ENCODE measurements at places on chromosomes 7 and 10.

DNA sequence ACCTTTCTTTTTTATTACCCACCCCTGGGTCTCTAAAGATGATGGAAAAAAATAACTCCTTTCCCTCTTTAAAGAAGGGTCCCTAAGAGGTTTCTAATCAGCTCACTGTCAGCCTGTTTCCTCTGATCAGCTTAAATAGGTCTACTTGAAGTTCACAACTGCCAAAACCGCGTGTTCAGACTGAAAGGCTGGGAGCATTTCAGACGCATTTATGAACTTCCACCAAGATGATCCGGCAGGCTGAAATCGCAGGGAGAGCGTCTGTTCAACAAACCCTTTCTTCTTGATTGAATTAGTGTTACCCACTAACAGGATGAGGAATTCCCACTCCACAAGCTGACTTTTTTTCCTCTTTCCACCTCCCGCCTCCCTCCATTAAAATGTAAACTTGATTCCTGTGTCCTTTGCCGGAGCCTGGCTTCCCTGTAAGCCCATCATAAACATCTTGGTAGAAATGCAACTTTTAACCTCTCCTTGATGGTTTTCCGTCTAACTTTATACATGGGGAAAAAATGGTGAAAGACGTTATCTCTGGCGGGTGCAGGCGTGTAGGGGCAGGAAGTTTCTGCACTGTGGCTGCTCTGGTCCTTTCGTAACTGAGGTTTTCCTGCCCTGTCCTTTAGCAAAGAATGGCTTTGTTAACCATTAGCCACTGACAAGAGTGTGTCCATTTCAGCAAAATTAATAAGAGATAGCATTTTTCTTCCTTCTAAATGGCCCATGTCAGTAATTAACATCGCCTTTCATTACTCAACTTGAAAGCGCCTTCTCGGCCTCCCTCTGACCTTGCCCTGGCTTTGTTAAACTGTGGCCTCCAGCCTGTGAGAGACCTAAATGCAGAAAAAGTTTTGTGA, 130.7 kb downstream of the BAMBI start:
- DNase-seq = no peak

DNA sequence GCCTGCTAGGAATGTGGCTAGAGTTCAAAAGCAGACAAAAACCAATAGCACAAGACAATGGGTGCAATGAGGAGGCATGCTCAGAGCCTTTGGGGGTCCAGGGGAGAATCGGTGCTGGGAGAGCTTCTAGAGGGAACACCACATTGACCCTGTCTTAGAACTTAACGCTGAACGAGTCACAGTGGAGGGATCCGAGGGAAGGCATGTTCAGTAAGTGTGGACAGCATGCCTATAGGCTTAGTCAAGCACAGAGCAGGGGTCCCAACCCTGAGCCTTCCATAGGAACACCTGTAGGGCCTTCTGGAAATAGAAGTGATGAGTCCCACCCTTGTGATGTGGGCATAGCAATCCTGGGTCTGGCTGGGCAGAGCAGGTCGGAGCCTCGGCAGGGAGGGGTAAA, 148.7 kb downstream of the PKD1L1 start:
- no peak for DNase-seq

DNA sequence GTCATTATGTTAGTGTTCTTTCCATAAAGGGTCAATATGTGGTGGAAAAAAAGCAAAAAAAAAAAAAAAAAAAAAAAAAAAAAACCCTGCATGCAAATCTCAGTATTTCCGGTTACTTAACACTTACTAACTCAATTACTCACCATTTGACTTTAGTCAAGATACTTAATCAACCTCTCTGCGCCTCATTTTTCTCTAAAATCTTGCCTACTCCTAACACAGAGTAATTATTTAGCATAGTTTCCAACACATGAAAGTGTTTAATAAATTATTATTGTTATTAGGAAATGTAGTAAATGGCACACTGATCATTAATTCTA, 27.8 kb downstream of the PPP1R3A start:
- DNase-seq = peak; percentile 0

GRCh38 chr7:25998499-25998898, 153.5 kb upstream of the NFE2L3 start:
- DNase-seq = no peak

- no peak for DNase-seq
Observed at GRCh38 chr10:96992721-96993120, 160.6 kb downstream of the LCOR start.

- DNase-seq = no peak
Observed at GRCh38 chr10:30014511-30014910, 44.9 kb downstream of the JCAD start.

GRCh38 chr7:82158327-82158726, 285.2 kb downstream of the CACNA2D1 start:
- DNase-seq = no peak

DNA sequence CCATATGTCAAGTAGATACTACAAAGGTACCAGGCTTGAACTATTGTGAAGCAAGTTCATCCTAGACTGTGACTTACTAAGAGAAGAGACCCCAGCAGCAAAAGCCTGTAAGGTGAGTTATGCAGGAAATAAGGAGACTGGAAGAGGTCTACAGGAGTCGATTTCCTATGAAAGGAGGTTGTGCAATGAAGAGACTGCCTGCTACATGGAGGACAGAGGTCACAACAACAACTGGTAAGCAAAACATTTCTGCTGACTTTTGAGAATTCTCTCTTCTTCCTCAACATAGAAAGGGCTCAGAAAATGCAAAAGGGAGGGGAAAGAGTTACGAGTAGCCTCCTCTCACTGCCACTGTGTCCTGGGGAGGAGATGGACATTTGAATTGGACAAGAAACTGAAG, 42.4 kb downstream of the PDK4 start:
- no peak for DNase-seq

DNA sequence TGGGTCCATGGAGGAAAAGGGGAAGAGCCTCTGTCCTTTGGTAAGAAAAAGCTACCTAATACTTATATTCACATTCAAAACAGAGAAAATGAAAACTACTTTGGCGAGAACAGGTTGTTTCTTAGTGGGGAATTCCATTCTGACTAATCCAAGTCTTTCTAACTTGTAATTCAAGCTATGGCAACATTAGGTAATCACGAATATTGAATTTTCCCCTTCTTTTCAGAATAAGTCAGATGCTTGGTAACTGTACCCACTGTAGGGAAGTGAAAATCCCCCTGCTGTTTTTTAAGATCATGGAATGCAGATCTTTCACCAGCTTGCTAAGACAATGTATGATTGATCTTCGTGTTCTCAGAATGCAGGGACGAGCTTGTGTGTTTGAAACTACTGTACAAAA, 384.4 kb downstream of the TCERG1L start:
- DNase-seq = no peak

GRCh38 chr10:108982159-108982558, 941.2 kb downstream of the XPNPEP1 start:
- DNase-seq = no peak

- DNase-seq = no peak
Observed at GRCh38 chr10:131907679-131908078, 6.9 kb downstream of the PPP2R2D start.

DNA sequence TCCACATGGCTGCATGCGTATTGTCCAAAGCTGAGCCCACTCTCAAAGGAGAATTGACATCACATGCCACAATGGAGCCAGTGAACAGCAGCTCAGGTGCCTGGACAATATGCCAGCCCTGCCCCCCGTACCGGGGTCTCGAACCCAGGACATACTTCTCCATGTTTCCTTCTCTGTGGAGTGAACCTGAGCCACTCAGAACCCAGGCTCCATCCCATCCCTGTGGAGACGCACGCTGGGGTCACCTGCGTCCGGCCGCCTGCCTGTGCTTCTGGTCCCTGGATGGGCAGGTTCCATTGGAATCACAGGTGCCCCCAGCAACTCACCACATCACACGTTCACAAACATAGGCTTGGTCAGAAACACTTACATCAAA, 229.8 kb downstream of the DNAJB6 start:
- DNase-seq = no peak

DNA sequence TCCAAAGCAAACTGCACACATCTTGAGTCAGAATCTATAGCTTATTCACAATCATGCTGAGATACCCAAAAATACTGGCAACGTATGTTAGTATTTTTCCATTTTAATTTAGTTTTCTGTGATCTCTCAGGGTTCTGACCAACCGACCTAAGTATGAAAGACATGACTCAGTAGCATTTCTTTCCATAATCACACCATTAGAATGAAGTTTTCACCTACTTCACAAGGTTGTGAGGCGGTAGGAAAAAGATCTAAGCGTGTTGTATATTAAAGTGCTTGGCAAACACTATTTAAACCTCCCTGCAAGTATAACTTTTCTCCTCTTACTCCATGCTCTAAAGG, 49.1 kb downstream of the PLCE1 start:
- DNase-seq = no peak

- DNase-seq = no peak
Observed at GRCh38 chr7:115707258-115708012, 323.1 kb downstream of the TFEC start.

DNA sequence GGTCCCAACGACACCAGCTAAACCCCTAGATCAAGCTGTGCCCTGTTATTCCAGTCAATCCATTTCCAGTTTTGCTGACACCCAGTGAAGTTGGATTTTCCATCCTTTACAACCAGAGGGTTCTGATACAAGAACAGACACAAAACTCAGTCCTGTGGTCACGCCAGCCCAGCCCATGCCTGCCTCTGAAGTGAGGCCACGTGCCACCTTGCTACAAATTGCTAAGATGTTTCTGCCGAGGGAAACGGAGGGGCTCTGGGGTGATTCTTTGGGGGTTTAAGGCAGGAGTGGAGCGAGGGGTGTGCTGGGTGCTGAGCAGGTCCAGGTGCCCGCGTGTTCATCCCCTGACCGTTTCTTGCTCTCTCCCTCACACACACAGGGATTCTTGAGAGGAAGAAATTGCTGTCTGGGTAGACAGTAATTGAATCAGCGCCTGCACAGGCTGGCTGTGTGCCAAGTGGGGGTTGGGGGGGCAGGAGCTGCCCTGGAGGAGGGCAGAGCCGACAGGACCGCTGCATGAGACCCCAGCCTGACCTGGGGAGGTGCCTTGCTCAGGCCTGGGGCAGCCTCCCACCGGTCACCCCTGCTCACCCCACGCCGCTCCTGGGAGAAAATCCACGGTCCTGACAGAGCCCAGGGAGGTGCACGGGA, 38.1 kb downstream of the ADAP1 start:
- no peak for DNase-seq

DNA sequence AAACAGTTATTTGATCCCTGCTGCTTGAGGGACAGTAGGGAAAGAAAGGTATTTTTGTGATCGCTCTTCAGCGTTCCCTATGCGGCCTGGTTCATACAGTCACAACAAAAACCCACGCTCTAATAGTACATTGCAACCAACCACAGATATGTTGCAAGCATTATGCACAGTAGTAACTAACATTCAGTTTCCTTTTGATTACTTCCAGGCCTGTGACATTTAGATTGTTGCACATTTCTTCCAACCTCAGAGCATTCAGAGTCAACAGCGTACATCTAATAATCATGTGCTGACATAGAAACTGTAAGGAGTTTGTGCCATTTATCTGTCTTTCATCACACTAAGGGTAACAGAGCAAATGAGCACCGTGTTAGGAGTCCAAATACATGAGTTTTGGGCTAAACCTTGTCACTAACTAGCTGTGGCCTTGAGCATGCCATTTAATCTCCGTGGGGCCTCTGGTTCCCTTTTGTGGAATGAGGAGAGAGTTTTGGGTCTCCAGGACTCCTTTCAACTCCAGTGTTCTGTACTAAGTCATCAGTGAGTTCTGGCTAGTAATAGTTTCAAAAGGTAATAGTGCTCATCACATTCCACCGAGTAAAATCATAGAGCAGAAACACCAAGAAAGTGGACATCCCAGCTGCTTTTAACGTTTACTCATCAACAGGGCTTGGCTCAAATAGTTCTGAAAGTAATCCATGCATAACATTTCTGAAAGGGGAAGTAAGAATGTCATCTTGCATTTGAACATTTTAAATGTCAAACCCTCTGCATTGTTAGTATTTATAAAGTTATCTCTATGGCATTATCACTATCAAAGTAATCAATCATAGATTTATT, 99.0 kb upstream of the FZD1 start:
- DNase-seq = peak; percentile 77

- no peak for DNase-seq
Observed at GRCh38 chr10:77553311-77553710, 84.3 kb downstream of the KCNMA1 start.

DNA sequence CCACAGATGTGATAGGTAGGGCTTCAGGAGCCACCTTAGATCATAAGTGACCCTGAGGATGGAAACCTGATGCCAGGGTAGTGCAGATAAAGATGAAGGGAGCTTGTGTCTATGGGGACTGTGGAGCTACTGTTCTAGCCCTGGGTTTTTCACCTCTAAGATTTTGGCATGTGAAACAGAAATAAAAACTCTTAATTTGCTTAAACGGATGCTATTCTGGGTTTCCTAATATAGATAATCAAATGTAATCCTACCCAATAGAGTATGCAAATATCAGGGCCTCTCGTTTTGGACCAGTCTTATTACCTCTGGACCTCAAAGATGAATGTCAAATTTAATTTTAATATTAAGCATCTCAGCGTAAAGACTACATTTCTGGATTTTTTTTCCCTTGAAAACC, 49.3 kb downstream of the ABCB4 start:
- no peak for DNase-seq

GRCh38 chr7:92200791-92201190, 21.8 kb upstream of the LRRD1 start:
- no peak for DNase-seq

DNA sequence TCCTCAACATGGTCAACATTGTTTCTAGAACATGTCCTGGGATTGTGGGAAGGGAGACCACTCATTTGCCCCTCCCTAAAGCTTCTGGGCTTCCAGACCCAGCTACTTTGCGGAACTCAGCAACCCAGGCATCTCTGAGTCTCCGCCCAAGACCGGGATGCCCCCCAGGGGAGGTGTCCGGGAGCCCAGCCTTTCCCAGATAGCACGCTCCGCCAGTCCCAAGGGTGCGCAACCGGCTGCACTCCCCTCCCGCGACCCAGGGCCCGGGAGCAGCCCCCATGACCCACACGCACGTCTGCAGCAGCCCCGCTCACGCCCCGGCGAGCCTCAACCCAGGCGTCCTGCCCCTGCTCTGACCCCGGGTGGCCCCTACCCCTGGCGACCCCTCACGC, at the start of gene EPO:
EPO (plus strand) TSS at position 190 of the 392 bp plus-strand sequence. CDS start 513 bp downstream, outside the sequence.
- no peak for DNase-seq

GRCh38 chr10:15469111-15469510, 98.0 kb upstream of the FAM171A1 start:
- DNase-seq = no peak

DNA sequence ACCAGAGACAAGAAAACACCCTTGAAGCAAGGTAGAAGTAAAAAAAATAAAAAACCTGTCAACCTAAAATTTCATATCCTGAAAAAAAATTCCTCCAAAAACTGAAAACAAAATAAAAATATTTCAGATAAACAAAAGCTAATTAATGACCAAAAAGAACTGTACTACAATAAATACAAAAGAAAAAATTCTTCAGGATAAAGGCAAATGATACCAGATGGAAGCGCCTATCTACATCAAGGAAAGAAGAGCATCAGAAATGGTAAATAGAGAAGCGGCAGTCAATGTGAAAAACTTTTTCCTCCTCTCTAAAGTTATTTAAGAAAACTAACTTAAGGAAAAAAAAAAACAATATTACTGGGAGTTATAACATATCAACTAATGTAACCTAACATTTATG, 79.8 kb downstream of the RSU1 start:
- DNase-seq = no peak
